ENCODE measurements at places on chromosomes 6 and 20.
A peak's percentile ranks its signal among the peaks of the same experiment; 100 is the strongest.

- peaks cover 5% of the 10 kb centered on the region for H3K4me1 ChIP-seq
- H3K27me3 ChIP-seq: no peaks in the 10 kb centered on the region
- no peak overlapping the region for H3K27ac ChIP-seq
- DNase-seq: no peak
- no peaks in the 10 kb centered on the region for H3K36me3 ChIP-seq
- no peak overlapping the region for H3K4me3 ChIP-seq
Measured at GRCh38 chr6:158290040-158290439, 22.2 kb upstream of the TULP4 start.

DNA sequence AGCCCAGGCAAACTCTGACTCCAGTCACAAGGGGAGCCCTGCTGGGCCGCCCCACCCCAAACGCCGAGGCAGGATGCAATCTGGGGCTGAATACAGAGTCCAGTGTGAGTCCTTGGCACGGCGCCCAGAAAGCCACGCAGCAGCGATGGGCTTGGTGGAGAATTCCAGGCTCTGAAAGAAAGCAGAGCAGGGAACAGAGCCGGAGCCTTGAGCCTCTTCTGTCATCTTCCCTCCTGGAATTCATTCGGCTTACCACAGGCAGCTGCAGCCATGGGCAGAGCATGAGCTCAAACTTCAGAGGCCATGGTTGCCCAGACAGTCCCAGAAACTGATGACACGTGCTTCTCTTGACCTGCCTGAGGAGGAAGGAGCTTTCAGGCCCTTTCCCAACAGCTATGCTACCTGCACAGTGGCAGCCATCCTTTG lies 441.1 kb upstream of the JARID2 start:
- H3K4me3 ChIP-seq: no peak overlapping the region
- H3K36me3 ChIP-seq: no peaks in the 10 kb centered on the region
- H3K27me3 ChIP-seq: no peaks in the 10 kb centered on the region

- DNase-seq: no peak
- H3K27me3 ChIP-seq: no peaks in the 10 kb centered on the region
- H3K4me1 ChIP-seq: no peaks in the 10 kb centered on the region
- H3K4me3 ChIP-seq: no peak overlapping the region
- no peaks in the 10 kb centered on the region for H3K36me3 ChIP-seq
Measured at GRCh38 chr6:47276377-47276776, 33.3 kb downstream of the TNFRSF21 start.

DNA sequence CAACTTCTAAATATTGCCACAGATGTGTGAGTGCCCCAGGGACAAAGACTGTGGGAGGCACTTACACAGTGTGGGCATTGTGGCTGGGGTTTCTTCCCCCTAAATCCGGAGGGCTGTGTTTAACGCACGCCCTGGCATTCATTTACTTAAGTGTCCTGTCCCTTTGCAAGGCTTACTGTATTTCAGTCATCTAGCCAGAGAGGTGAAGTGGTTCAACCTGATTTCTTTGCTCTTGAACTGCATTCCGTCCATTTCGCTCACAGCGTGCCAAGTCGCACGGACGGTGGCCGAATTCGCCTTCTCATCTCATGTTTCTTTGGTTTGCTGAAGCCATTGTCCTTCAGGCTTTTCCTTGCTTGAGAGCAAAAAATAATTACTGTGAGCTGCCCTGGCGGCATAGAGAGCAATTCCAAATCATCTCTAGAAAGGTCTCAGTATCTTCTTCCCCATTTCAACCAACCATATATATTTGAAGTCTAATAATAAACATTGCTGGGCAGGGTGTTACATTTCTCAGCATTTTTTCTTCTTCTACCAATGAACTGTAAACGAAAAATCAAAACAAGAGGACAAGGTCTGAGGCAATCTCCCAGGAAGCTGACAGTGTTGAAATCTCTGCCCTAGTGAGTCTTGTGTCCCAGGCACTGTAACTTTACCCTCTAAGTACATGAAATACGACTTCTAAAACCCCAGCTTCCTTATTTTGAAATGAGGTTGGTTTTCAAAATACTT lies 16.9 kb downstream of the SYTL3 start:
- peak overlapping the region; percentile 36 for H3K27ac ChIP-seq
- DNase-seq: no peak
- peaks cover 7% of the 10 kb centered on the region for H3K4me1 ChIP-seq
- no peaks in the 10 kb centered on the region for H3K27me3 ChIP-seq
- no peaks in the 10 kb centered on the region for H3K36me3 ChIP-seq
- H3K4me3 ChIP-seq: no peak overlapping the region

GRCh38 chr6:18308070-18308735 lies 43.9 kb upstream of the DEK start:
- no peak overlapping the region for H3K4me3 ChIP-seq
- no peaks in the 10 kb centered on the region for H3K36me3 ChIP-seq
- no peak overlapping the region for H3K27ac ChIP-seq
- no peaks in the 10 kb centered on the region for H3K4me1 ChIP-seq
- DNase-seq: no peak

DNA sequence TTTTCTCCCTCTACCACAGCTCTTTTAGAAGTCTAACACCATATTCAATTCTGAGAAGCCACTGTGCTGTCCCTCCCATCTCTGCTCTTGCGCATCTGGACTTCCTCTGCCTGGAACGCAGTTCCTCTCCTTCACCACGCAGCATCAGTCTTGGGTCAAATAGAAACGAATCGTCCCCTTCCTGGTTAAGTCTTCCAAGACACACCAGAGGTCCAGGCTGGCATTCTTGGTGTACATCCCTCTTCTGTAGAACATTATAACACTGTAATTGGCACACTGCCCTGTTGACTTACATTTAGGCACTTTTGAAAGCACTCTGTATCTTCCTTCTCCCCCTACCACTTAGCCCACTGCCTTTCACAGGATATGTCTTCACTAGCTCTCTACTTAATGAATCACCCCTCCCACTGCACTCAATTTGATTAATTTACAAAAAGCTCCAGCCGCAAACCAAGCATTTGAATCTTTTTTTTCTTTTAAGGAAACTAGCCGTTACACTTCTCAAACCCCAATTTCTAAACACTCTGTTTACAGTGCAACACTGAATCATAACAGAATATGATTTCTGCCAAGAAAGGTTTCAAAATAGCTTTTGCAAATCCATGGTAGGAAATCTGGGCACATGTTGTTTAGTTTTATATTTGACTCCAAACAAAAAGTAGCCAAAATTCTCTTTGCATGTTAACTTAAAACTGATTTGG lies 140.8 kb upstream of the CARMIL1 start:
- H3K36me3 ChIP-seq: no peaks in the 10 kb centered on the region
- H3K4me1 ChIP-seq: no peaks in the 10 kb centered on the region
- no peak for DNase-seq
- H3K4me3 ChIP-seq: peak overlapping the region; percentile 2
- H3K27me3 ChIP-seq: no peaks in the 10 kb centered on the region

- H3K4me3 ChIP-seq: no peak overlapping the region
- H3K27me3 ChIP-seq: no peaks in the 10 kb centered on the region
- H3K27ac ChIP-seq: no peak overlapping the region
- H3K4me1 ChIP-seq: no peaks in the 10 kb centered on the region
Measured at GRCh38 chr6:11486051-11486450, 51.5 kb upstream of the TMEM170B start.

- H3K4me1 ChIP-seq: no peaks in the 10 kb centered on the region
- no peak overlapping the region for H3K27ac ChIP-seq
- no peaks in the 10 kb centered on the region for H3K27me3 ChIP-seq
- no peaks in the 10 kb centered on the region for H3K36me3 ChIP-seq
- DNase-seq: peak; percentile 27
- no peak overlapping the region for H3K4me3 ChIP-seq
Measured at GRCh38 chr20:40497899-40498691, 190.9 kb downstream of the MAFB start.

DNA sequence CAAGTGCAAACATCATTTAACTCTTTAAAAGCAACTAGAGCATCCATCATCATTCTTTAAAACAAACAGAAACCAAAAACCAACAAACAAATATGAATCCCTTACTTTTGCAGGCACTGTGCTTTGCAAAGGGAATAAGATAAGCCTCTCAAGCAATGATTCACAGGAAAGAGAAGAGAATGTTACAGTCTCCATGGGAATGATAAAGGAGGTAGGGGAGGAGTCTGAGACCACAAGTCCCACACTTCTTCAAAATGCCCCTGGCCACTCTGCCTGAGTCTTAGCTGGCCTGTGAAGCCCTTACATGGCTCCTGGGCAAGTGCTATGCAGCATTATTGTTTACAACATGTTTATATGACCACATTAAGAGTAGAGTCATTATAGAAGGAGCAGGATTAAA lies 257.7 kb upstream of the MARCKS start:
- no peaks in the 10 kb centered on the region for H3K27me3 ChIP-seq
- no peak overlapping the region for H3K27ac ChIP-seq
- no peaks in the 10 kb centered on the region for H3K36me3 ChIP-seq
- H3K4me1 ChIP-seq: peaks cover 11% of the 10 kb centered on the region
- no peak for DNase-seq

DNA sequence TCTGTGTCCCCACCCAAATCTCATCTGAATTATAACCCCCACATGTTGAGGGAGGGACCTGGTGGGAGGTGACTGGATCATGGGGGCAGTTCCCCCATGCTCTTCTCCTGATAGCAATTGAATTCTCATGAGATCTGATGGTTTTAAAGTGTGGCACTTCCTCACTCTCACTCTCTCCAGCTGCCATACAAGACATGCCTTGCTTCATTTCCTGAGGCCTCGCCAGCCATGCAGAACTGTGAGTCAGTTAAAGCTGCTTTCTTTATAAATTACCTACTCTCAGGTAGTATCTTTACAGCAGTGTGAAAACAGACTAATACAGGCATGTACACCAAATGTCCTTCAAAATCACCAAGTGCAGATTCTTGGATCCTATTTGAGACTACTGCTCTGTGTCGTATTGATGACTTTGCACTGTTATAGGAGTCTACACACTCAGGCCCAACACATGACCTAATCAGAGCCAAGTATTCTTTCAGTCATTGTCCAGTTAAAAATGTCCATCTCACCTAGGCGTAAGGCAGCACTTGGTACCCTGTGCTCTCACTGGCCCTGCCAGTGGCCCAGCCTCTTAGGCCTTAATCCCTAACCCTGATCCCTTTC lies 52.8 kb upstream of the UST start:
- no peaks in the 10 kb centered on the region for H3K27me3 ChIP-seq
- H3K27ac ChIP-seq: no peak overlapping the region
- H3K36me3 ChIP-seq: no peaks in the 10 kb centered on the region
- H3K4me3 ChIP-seq: no peak overlapping the region
- no peaks in the 10 kb centered on the region for H3K4me1 ChIP-seq

- no peaks in the 10 kb centered on the region for H3K27me3 ChIP-seq
- H3K27ac ChIP-seq: no peak overlapping the region
- H3K4me3 ChIP-seq: no peak overlapping the region
- no peaks in the 10 kb centered on the region for H3K36me3 ChIP-seq
- no peak for DNase-seq
- H3K4me1 ChIP-seq: peaks cover 4% of the 10 kb centered on the region
Measured at GRCh38 chr20:47782076-47782475, 3.2 kb downstream of the SULF2 start.

GRCh38 chr6:72032086-72032485 lies 145.7 kb downstream of the RIMS1 start:
- no peak overlapping the region for H3K4me3 ChIP-seq
- no peaks in the 10 kb centered on the region for H3K36me3 ChIP-seq
- H3K27me3 ChIP-seq: no peaks in the 10 kb centered on the region
- DNase-seq: no peak
- no peaks in the 10 kb centered on the region for H3K4me1 ChIP-seq

GRCh38 chr6:41272591-41273240 lies 13.8 kb downstream of the TREM1 start:
- no peak overlapping the region for H3K27ac ChIP-seq
- H3K4me3 ChIP-seq: no peak overlapping the region
- H3K27me3 ChIP-seq: no peaks in the 10 kb centered on the region
- no peaks in the 10 kb centered on the region for H3K36me3 ChIP-seq
- H3K4me1 ChIP-seq: no peaks in the 10 kb centered on the region

All from pancreas (tissue), 10 donors.